SJSA1 (cell line): ENCODE measurements at places on chromosomes 16 and 17. TPM values are rescaled to one million over a fixed set of nuclear protein-coding genes. Genes with fewer than 3 reads are reported as not detected.

AOC2 gene
- 0.42 TPM in 1 of 2 replicates, not detected in the other for total RNA-seq

DNA sequence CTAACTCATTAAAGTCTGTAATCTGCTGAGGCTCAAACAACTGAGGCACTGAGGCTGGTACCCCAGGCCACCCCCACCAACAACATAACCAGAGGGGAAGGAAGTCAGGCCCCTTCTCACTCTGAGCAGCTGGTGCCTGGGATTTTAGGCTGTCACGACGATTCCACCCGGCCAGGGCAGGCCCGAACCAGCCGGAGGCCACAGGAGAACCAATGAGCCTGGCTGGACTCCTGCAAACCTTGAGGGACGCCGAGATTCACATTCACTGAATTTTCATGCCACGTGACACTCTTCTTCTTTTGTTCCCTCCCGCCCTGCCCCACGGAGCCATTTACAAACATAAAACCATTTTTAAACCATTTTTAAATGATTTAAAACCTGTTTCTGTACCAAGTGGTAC, 48.1 kb downstream of the RPH3AL start:
- DNase-seq, result no peak

GRCh38 chr16:69112285-69113129, 7.1 kb downstream of the HAS3 start:
- peak; percentile 75 for DNase-seq

KIF19 gene
- total RNA-seq, result not detected in 2 replicates

- DNase-seq, result no peak
Measured at GRCh38 chr17:11924076-11924475, 73.2 kb downstream of the ZNF18 start.

HS3ST3B1 gene
- total RNA-seq, result 14.1 and 17.0 TPM in 2 replicates

- DNase-seq, result no peak
Measured at GRCh38 chr17:50573866-50574611, 13.5 kb downstream of the CACNA1G start.

GRCh38 chr17:67672592-67673335, 45.0 kb upstream of the NOL11 start:
- no peak for DNase-seq

DNA sequence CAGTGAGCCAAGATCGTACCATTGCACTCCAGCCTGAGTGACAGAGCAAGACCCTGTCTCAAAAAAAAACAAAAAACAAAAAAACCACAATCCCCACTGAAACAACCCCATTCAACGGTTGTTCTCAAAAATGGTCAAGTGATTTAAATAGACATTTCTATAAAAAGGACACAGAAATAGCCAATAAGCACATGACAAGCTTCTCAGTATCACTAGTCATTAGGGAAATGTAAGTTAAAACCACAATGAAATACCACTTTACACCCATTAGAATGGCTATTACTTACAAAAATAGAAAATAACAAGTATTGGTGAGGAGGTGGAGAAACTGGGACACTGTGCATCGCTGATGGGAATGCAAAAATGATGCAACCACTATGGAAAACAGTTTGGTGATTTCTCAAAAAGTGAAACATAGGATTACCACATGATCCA, 26.6 kb upstream of the MYLK3 start:
- DNase-seq, result no peak

GRCh38 chr16:46891910-46892309, 7.7 kb downstream of the GPT2 start:
- DNase-seq, result no peak

DNA sequence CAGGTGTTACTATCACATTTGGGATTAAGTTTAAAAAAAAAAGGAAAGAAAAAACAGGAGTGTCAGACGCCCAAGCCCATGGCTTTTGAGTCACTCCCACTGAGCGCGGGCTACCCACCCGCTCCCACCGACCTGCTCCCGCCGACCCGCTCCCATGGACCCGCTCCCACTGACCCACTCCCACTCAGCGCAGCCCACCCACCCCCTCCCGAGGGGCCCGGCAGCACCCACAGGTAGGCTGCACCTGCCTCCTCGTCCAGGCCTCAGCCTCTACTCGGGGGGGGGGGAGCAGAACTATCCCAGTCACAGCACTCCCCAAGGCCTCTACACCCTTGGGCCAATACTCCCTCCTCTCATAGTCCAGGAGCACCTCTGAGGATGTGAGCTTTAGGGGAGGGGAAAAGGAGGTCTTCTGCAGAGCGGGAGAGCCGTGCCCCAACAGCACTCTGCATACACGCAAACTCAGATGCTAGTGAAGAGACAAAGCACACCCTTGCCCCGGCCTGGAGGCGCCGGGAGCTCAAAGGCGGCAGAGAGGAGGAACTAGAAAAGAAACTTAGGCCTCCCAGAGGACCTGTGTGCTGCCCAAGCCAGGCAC, 2.9 kb downstream of the CLUH start:
- DNase-seq, result no peak

DNA sequence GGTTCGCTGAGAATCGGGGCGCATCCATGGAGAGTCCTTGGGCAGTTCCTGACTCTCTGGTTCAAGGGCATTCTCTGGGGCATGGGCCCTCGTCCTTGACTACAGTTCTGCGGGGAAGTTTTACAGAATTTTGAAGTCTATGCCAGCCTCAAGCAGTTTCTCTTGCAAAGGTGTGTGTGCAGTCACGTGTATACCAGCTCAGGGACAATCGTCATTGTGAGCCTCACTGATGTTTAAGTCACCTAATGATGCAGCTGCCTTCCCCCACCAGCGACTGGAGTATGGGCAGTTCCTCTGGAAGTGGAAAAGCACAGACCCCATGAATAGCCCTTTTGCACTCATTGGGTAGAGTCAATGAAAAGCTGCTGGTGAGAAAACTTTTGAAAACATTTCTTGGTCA, 1.3 kb downstream of the PLCG2 start:
- no peak for DNase-seq

DNA sequence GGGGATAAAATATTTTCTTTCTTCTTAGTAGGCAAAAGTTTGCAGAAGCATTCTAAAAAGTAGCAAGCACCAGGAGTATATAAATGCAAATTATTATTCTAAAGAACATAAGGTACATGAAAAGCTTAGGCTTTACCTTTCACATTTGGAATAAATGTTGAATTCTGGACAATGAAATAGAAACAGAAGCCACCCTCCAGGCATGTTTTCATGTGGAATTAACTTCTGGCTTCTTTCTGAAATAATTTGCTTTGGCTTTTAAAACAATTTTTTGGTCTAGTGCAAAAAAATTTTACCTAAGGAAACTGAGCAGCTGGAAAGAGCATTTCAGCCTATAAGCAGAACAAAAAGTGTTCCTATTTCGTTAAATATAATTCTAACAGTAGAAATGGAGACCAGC, 109.5 kb upstream of the CORO6 start:
- DNase-seq, result no peak

- DNase-seq, result no peak
Measured at GRCh38 chr16:67775273-67775672, 31.1 kb downstream of the RANBP10 start.

DNA sequence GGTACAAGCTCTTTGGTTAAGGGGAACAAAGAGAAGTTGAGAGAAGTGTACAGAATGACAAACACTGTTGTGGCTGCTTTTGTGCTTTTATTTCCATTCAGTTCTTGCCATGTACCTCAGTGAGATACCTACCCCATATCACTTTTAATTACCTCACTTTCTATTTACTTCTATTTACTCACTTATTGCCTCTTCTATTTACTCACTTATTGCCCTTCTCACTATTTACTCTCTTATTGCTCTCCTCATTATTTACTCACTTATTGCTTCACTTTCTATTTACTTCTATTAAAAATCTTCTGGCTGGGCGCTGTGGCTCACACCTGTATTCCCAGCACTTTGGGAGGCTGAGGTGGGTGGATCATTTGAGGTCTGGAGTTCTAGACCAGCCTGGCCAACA, 41.9 kb downstream of the MBTD1 start:
- DNase-seq, result no peak

SCARF1 gene
- total RNA-seq, result 0.16 TPM in 2 replicates

DNA sequence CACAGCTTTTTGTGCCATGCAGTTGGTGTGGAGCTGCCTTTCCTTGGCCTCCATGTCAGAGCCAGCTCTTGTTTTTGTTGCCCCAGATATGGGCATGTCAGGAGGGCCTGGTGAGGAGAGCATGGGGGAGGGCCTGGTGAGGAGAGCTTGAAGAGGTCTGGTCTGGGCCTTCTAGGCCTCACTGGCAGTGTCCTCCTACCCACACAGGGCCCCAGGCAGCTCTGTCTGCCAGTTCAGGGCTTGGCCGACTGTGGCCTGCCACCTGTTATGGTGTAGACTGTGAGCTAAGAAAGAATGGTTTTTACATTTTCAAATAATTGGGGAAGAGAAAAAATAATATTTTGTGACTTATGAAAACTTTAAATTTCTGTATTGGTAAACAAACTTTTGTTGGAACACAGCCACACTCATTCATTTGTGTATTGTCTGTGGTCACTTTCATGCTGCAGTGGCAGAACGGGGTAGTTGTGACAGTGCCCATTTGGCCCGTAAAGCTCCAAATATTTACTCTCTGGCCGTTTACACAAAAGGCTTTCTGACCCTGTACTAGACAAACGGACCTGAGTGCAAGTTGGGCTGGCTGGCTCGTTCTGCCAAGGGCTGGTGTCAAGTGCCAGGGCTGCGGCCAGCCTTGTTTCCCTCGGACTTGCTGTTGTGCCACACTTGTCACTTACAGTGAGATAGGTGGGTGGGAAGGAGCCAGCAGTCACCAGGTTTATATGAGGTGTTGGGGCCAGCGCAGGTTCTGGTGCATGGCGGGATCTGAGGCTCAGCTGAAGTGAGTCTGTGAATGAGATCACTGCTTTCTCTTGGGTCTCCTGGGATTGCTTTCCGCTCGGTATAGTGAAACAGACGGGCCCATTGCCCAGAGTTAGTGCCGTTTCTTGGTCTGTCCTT, 18.2 kb downstream of the PGS1 start:
- no peak for DNase-seq

GRCh38 chr17:14334276-14334840, 33.5 kb downstream of the HS3ST3B1 start:
- no peak for DNase-seq

C17orf67 gene
- total RNA-seq, result 1.6 TPM in 1 of 2 replicates, not detected in the other

- no peak for DNase-seq
Measured at GRCh38 chr16:50275098-50275415, 8.7 kb downstream of the ADCY7 start.

- DNase-seq, result no peak
Measured at GRCh38 chr17:49716668-49717364, 9.1 kb upstream of the SLC35B1 start.

- DNase-seq, result no peak
Measured at GRCh38 chr16:67336648-67337047, 10.0 kb downstream of the LRRC36 start.

DNA sequence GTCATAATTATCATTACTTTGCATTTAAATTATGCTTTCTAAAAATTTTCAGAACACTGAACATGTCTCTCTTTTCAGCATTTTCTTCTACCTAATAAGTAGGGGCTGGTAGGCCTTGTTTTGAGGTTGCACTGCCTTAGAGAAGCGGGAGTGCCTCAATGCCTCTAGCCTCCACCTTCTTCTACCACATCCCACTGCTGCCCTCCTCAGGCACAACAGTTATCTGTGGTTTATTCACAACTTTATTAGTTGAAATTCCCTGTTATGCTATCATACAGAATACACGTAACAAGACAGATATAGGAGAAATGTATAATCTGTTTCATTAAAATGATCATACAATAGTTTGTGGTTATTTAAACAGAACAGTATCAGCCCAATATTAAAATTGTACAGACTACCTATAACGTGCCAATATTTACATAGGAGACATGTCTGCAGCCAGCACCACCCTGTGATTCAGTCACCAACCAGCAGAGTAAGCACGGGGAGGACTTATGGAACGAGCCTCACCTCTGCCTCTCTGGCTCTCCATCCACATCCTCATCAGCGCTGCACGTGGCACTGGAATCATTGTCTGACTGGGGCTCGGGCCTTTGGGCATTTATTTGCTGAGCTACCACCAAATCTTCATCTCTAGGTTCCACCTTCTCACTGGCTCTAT, 101.2 kb downstream of the TTC19 start:
- DNase-seq, result no peak

CEP295NL gene
- total RNA-seq, result 0.22 and 0.34 TPM in 2 replicates

JUP gene
- total RNA-seq, result 1.1 and 2.2 TPM in 2 replicates

- DNase-seq, result peak; percentile 98
Measured at GRCh38 chr17:72407336-72407909, 286.6 kb downstream of the SOX9 start.

GRCh38 chr17:30297715-30298114, 6.0 kb upstream of the BLMH start:
- no peak for DNase-seq
